ENCODE measurements at places on chromosomes 7 and 10.
A peak's percentile ranks its signal among the peaks of the same experiment; 100 is the strongest.

DNA sequence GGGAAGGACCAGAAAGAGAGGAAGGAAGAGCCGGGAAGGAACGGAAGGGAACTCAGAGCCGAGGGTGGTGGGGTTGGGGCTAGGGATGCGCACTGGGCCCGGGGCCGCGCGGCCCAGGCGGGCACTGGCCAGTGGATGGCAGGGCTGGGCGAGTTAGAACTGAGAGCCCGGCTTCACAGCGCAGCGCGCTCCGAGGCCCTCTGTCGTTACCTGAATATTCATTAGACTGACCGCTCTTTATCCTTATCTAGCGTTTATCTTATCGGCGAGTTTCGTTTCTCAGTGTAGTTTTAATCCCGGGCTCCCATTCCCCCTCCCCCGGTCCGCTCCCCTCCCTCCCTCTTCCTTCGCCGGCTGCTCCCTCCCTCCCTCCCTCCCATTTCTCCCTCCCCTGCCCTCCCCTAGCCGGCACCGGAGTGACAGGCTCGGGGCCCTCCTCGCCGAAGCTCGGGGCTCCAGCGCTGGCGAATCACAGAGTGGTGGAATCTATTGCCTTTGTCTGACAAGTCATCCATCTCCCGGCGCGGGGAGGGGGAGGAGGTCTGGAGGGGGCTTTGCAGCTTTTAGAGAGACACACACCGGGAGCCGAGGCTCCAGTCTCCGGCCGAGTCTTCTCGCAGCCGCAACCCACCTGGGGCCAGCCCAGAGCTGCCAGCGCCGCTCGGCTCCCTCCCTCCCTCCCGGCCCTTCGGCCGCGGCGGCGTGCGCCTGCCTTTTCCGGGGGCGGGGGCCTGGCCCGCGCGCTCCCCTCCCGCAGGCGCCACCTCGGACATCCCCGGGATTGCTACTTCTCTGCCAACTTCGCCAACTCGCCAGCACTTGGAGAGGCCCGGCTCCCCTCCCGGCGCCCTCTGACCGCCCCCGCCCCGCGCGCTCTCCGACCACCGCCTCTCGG, at the start of gene PAX2:
Gene PAX2 (plus strand): TSS at position 596 of the 895 bp plus-strand sequence. CDS start 679 bp downstream, outside the sequence.
- DNase-seq = no peak

DNA sequence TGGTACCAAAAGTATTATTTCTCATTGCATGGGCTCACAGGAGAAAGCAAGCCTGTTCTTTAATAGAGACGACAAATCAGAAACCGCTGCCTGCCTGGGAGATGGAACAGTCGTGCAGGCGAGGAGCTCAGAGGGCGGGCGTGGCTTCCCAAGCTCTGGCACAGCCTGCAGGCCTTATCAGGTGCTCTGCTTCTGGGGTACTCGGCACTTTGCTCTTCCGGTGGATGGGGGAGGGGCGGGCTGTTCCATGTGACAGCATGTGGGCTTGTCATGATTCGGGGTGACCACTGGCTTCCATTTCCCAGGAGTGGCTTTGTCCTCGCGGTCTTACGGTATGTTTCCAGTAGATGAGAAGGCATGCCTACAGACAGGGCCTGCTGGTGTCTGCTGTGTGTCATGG, 228.6 kb downstream of the MGMT start:
- DNase-seq = no peak

- DNase-seq = no peak
These were observed 15.2 kb downstream of the MYO1G start for GRCh38 chr7:44963364-44964290.

DNA sequence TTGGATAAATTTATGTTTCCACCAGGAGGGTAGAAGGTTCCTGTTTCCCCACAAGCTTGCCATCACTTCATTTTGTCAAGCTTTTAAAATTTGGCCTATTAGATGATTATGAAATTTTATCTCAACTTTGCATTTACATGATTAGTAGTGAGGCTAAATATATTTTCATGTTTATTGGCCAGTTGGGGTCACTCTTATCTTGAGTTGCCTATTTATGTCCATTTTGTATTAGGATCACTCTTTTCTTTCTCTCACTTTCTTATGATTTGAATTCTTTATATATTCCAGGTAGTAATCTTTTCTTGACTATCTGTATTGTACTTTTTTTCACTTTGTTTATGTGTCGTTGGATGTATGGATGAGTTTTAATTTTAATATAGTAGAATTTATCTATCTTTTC, 218.6 kb upstream of the SLC26A5 start:
- no peak for DNase-seq

DNA sequence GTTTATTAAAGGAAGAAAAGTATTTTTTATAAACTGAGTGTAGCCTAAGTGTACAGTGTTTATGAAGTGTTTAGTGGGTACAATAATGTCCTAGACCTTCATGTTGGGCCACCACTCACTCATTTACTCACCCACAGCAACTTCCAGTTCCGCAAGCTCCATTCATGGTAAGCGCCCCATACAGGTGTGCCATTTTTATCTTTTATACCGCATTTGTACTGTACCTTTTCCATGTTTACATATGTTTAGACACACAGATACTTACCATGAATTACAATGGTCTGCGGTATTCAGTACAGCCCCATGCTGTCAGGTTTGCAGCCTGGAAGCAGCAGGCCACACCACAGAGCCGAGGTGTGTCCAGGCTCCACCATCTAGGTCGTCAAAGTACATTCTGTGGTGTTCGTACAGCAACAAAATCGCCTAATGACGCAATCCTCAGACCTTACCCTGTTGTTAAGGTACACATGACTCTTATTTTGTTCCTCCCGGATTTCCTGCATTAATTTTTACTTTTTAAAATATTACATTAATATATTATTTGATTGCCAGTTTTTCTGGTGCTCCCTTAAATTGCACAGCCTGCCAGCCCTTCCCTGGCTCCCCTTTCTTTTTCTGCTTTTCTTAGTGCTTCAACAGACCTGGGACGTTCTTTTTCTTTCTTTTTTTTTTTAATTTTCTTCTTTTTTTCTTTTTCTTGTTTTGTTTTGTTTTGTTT, 881 bp upstream of the SSBP1 start:
- peak; percentile 3 for DNase-seq

- DNase-seq = peak; percentile 78
These were observed 13.3 kb downstream of the MAP3K8 start for GRCh38 chr10:30447125-30447799.

GRCh38 chr7:25515633-25516275, 287.5 kb upstream of the NPVF start:
- DNase-seq = no peak

GRCh38 chr10:77458986-77459590, 178.5 kb downstream of the KCNMA1 start:
- peak; percentile 23 for DNase-seq

GRCh38 chr7:7861211-7861633, 107.4 kb upstream of the GLCCI1 start:
- DNase-seq = peak; percentile 61

DNA sequence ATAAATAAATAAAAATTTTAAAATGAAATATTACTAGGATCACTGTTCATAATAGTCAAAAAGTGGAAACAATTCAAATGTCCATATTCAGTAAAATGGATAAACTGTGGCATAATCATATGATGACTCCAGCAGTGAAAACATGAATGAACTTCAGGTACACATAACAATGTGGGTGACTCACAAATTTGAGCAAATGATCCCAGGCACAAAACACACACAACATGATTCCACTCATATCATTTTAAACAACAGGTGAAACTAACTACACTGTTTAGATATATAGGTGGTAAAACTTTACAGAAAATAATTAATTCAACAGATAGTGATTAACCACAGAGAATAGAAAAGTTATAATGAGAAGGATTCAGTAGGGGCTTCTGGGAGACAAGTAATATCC, 14.7 kb upstream of the SAMD8 start:
- DNase-seq = peak; percentile 13

DNA sequence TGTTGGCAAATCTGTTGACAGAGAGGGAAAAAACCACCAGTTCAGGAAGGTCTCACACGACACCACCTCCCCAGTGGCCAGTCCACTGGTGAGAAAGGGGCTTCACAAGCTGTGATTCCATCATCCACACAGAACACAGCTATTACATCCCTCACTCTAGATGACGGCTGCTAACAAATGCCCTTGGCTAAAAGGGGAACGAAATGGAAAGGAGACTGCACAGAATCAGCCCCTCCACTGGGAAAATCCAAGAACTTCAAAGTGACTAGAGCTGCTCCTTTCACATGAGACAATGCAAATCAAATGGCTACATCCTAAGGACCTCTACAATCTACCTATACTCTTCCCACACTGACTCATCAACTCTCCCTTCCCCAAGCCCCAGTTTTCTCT, 5.6 kb downstream of the PARP12 start:
- no peak for DNase-seq

DNA sequence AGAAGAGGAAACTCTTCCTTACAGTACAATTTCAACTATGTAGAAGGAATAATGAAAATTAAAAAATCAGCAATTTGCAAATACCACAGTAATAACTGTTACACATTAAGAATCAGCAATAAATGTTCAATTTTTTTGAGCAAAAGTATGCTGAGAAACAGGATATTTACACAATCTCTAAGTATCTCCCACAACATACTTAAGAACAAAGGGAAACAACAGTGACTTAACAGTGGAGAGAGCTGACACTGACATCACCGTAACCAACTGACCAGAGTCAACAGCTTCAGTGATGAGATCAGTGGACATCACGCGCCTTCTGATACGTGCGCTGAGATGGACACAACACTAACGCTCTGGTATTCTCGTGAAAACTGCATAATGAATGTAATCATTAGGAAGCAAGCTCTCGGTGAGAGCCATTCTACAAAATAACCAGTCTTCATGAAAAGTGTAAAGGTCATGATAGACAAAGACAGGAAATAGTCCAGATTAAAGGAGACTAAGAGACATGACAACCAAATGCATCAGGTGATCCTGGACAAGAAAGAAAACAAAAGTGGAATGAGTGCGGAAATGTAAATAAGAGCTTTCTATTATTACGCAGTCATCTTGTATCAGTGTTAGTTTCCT, 82.6 kb downstream of the PIP4K2A start:
- DNase-seq = no peak

DNA sequence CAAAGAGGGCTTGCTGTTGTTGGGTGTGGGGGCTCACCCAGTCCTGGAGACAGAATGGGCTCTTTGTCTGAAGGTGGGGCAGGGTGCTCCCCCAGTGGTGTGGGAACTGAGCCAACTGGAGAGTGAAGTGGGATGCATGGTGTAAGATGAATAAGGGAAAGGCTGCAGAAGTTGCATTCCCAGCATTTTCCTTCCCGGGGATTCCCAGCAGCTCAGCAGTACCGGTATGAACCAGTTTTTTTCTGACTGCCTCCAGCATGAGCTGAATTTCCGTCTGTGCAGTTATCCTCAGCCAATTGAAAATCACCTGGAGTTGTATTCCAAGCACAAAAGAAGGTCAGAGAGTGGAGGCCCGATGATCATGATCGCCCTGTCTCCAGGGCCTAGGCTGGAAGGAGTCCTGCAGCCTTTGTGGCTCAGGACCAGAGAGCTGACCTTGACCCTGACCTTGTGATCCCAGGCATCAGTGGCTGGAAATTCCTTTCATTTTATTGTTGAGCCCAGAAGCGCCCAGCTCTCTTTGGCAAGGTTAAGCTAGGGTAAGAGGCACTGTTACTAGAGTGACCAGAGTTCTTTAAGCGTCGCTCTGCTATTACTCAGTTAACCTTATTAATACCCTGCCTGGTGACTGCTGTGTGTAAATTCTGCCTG, 33.4 kb downstream of the OGDH start:
- peak; percentile 85 for DNase-seq

GRCh38 chr7:152967958-152968357, 208.4 kb downstream of the ACTR3B start:
- no peak for DNase-seq

DNA sequence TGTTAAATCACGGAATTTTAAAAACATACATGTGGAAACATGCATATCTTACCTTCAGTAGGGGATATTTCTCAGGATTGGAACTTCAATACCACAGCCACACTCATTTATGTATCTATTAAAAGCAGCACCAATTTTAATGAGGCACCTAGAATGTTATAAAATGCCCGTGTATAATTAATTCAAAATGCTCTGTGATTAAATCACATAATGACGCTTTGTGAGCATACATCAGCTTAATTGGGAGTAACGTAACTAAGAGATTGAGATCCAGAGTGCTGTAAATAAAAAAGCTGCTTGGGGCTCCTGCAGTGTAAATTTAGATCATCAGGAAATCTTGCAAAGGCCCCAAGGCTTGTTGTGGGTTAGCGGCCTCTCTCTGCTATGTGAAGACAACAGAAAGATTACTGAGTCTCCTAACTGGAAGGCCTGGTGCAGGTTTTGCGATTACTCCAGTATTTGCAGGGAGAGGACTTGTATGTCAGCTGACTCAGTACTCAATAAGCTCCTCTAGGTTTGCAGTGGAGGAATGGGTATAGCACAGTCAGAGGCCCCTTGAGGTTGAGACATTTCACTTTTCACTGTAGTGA, 195.5 kb upstream of the PHYHIPL start:
- DNase-seq = no peak
